ENCODE measurements at places on chromosomes 3 and 15.

- DNase-seq = no peak
Observed at GRCh38 chr15:65376767-65377104, 1.1 kb downstream of the IGDCC3 start.

GRCh38 chr3:12816521-12817342 lies 20.3 kb downstream of the CAND2 start:
- no peak for DNase-seq

- peak; percentile 44 for DNase-seq
Observed at GRCh38 chr15:89776274-89777072, at the start of gene MESP2. Gene MESP2 (plus strand): TSS chr15:89776332. CDS start chr15:89776358, 26 bp downstream.

DNA sequence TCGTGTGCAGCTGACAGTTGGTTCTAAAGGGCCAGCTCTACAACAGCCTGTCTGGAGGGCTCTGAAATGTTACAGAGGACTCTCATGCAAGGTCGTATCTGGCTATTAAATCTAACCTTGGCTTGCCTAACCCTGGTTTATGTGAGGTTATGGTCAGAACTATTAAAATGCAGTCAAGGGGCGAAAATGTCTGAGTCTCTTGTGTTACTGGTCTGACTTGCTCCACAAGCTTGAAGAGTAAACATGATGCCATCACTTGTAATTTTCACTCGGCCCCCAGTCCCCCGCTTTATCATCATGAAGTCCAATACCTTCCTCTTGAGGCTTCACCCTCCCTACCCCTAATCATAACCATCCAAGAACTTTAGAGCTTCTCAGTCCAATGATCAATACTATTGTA lies 9.4 kb downstream of the ENTPD3 start:
- DNase-seq = no peak

GRCh38 chr3:172750069-172750367 lies 508 bp upstream of the ECT2 start:
- no peak for DNase-seq

- no peak for DNase-seq
Observed at GRCh38 chr3:53649816-53650215, 155.4 kb downstream of the CACNA1D start.

GRCh38 chr15:65336493-65337435 lies 32.3 kb downstream of the RNU5B-1 start:
- no peak for DNase-seq

GRCh38 chr3:51297333-51297732 lies 87.8 kb upstream of the MANF start:
- no peak for DNase-seq

GRCh38 chr3:27049792-27050191 lies 319.4 kb downstream of the NEK10 start:
- DNase-seq = no peak

- peak; percentile 40 for DNase-seq
Observed at GRCh38 chr3:186589856-186590579, 19.5 kb downstream of the DNAJB11 start.

- DNase-seq = no peak
Observed at GRCh38 chr3:96750094-96750767, 64.2 kb upstream of the EPHA6 start.

- DNase-seq = no peak
Observed at GRCh38 chr3:138381413-138381901, 33.1 kb downstream of the MRAS start.

DNA sequence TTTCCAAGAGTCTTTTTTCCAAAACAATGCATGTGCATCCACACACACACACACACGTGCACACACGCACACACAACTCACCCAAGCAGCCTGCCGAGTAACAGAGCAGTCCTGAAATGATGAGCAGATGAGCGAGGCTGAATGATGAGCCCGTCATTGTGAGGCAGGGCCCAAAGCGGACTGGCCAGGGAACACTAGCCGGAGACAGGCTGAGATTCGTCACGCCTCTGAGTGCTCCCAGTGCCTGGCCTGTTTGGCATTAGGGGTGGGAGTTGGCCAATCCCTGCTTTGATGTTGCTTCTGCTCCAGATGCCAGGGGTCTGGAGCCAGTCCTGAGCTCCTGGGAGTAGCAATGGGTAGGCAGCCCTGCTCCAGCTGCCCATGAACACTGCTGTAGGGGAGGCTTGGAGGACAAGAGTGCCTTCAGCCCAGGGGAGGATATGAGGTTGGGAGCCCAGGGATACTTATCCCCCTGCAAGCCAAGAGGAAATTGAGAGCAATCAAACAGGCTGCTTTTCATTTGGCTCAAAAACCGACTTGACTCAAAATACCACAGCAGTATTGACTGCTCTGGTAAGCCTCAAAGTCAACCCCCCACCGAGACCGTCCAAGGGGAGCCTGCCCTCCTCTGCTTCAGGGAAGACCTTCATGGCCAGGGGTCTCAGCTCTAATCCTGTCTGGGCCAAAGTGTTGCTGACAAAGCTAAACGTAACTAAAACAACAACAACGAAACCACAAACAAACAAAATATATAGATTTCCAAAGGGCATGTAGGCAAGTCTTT lies 22.9 kb downstream of the COLQ start:
- no peak for DNase-seq

GRCh38 chr3:156300929-156301840 lies 180.8 kb downstream of the KCNAB1 start:
- no peak for DNase-seq

GRCh38 chr3:68972358-68972979 lies 40.1 kb upstream of the TAFA4 start:
- peak; percentile 19 for DNase-seq

- DNase-seq = no peak
Observed at GRCh38 chr3:77885381-77885780, 845.5 kb downstream of the ROBO2 start.

DNA sequence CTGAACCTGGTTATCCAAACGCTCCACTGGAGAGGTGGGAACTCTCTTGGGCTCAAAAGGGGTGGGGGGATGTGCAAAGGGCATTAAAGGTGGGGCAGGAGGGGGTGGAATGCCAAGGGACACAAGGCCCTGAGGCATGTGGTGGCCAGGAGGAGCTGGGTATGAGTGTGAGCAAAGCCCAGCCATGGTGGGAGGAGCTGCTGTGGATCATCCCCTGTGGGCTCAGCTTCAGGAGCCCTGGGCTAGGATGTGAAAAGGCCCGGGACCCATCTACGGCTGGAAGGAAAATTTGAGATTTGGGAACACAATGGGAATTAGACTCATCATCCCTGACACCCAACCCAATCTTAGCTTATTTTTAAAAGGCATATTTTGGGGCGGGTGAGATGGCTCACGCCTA lies 33.3 kb downstream of the MGLL start:
- no peak for DNase-seq

DNA sequence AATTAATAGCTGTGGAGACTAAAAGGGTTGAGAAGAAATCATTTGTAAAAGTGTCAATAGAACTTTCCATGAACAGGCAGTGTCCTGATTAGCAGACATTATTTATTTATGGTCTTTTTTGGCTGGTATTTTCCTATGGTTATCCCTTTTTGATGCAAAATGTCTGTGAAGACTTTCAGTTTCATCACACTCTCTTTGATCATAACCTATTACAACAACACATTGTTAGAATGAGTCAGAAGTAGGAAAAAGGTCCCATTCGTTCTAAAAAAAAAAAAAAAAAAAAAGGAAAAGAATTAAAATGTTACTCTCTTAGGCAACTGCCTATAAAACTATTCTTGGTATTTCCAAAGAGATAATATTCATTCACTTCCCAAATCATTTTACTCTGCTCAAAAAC lies 62.1 kb downstream of the SLC49A4 start:
- no peak for DNase-seq

DNA sequence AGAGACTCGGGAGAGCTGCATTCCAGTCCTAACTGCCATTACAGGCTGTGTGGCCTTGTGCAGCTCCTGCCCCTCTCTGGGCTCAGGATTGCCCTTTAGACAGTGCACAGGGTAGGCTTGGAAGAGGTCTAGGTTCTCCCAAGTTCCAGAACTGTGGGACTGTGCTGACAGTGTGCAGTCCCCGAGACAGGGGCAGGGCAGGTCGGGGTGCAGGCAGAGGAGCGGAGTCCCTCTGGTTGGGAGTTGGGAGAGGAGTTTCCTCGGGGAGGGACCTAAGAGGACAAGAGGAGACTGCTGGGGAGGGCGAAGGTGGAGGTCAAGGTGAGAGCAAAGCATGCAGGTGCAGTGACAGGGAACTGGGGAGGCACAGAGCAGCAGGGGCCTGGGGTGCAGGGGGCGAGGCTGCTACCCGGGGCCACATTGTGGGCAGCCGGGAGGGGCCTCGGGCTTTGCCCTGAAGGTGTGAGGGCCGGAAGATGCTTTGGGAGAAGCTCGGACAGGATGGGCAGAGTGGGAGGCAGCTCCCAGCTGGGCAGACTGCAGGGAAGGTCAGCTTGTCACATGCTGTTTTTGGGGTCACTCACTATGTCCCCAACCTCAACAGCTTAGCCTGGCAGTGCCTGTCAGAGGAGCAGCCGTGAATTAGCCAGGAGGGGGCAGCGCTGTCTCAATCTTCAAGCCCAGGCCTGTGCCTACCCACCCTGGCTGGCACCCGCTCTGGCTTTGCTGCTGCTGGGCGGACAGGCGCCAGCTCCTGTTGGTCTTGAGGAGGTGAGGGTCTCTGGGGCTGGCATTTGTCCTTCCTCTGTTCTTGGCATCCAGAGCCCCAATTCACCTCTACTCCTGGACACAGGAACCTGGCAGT lies 15.4 kb upstream of the CSPG4 start:
- DNase-seq = peak; percentile 76

- DNase-seq = no peak
Observed at GRCh38 chr3:156522673-156523072, 32.2 kb downstream of the SSR3 start.

GRCh38 chr3:155991847-155992246 lies 121.4 kb downstream of the GMPS start:
- DNase-seq = no peak

- DNase-seq = no peak
Observed at GRCh38 chr15:51917493-51917892, 54.1 kb downstream of the LEO1 start.

GRCh38 chr3:186001842-186002241 lies 64.0 kb upstream of the TRA2B start:
- no peak for DNase-seq

DNA sequence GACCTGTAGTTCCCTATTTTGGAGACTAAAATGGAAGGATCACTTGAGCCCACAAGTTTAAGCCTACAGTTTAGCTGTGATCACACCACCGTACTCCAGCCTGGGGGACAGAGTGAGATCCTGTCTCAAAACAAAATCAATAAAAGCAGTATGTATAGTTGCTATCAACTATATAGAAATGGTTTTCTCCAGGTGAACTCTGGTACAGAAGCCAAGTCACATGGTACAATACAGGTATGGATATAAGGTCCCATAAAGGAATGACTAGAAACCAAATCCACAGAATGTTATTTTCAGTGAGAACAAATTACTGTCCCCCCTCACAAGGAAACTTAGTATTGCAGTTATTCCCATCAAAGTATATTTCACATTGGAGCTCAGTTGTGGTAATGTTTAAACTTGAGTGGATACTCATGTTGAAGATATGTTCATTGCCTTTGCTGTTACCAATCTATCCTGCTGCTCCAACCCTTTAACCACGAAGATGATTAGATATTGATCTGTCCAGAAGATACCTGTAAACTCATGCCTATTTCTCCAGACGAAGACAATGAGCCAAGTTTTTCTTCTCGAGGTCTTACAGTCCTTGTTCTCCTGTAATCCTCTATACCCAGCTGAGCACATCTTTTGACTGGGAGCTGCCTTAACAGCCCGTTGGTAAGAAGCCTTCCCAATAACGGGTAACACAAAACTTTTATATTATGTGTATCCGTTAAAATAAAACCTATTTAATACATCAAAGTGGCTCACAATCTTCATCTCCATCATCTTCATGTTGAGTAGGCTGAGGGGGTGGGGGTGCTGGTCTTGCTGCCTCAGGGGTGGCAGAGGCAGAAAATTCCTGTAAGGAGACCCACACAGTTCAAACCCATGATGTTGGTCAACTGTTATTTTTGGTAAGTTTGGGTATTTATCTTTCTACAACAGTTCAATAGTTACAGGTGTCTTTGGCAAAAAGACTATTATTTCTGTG lies 24.6 kb downstream of the TRA2B start:
- peak; percentile 48 for DNase-seq

GRCh38 chr15:47473832-47474231 lies 243.5 kb upstream of the SEMA6D start:
- DNase-seq = no peak

DNA sequence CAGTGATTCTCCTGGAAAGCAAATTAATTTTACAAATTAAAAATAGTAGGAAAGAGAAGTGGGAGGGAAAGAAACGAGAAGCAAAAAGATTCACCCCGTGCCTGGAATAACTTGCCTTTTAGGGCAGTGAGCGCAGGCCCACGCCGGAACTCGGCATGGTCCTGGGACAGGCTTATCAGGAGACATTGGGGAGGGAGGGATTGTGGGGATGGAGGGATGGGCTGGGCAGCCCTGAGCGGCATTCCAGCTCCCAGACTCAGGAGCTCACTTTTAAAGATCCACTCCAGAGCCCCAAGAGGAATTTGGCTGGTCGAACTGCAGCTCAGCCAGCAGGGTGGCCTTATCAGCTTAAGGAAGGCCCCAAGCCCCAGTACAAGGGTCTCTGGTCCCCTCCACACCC lies 117.9 kb downstream of the ADCY5 start:
- no peak for DNase-seq

- DNase-seq = no peak
Observed at GRCh38 chr15:97966924-97967620, 6.6 kb downstream of the ARRDC4 start.

- no peak for DNase-seq
Observed at GRCh38 chr3:127984241-127984975, 67.8 kb upstream of the SEC61A1 start.

DNA sequence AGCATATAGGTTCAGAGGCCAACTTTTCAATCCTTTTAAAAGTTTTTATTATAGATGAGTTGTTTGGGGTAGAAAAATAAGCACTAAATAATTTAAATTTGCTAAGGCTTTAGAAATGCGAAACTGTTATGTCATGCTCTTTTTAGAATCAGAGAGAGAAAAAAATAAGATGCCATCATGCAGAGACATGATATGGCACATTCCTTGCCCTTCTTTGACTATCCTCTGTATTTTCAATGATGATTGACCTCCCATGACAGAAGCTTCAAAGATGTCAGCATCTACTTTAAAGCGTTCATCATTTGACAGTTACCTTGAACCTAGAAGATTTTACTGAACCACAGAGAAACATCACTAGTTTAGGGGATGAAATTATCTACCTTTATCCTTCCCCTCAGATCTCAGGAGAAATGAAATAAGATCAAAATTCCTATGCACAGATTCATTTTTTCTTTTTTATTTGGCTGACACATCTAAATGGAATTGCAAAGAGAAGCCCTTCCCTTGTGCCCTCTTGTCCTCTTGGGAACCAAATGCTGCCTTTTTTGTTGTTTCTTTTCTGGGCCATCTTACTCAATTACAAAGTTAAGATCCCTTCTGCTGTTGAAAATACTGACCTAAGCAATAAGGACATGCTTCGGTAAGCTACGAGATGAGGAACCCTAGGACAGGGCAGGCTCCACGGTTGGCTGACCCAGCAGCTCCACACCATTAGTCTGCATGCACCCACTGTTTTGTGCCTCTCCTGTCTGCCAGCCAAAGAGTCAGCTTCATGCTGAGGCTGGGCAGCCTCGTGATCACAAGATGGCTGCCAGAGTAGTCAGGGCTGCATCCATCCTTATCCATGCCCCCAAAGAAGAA lies 289.7 kb upstream of the TPM1 start:
- no peak for DNase-seq

- no peak for DNase-seq
Observed at GRCh38 chr3:110518031-110518430, 553.6 kb upstream of the NECTIN3 start.

- no peak for DNase-seq
Observed at GRCh38 chr3:157508461-157508860, 5.2 kb upstream of the VEPH1 start.

GRCh38 chr15:60389261-60390077 lies 8.3 kb downstream of the ANXA2 start:
- DNase-seq = peak; percentile 73

Data from CD4-positive, alpha-beta T cell treated with Interleukin-17A for 1 hour (primary cell).